ENCODE measurements at places on chromosomes 11 and 22.

DNA sequence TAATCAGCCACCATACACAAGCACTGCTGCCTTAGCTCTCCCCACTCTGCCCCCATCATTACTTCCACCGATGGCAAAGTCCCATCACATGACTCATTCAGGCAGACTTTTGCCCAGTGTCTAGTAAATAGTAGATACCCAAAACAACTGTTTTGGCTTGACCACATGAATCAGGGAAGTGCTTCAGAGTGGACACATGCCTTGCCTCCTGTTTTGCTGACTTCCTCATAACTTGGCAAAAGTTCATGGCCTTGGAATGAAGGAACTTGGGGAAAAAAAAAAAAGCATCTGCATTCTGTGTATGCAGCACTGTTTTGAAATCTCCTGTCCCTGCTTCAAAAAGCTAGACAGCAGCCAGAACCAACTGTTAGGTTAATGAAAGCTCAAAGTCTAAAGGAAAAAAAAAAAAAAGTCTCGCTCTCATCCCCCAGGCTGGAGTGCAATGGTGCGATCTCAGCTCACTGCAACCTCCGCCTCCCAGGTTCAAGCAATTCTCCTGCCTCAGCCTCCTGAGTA lies 335.3 kb downstream of the FAM181B start:
- DNase-seq, result no peak

- DNase-seq, result peak; percentile 10
Observed at GRCh38 chr11:93648158-93648557, 13.3 kb upstream of the CEP295 start.

DNA sequence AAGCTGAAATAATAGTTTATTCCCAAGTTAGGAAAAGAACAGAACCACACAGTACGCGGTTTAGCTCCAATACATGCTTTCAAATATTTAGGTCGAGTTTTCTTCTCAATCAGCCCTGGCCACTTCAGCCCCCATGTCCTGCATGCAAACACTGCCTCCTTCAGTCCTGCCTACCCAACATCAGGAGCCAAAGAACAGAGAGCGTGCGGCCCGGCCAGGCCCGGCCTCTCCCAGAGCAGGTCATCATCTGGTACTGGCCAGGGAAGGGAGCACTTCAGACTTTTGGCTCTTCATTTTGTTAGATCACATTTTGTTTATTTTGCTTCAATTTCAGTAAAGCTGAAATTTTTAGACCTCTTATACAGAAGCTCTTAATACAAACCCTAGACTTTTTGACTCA lies 6.7 kb downstream of the BRD1 start:
- no peak for DNase-seq

GRCh38 chr22:17264321-17265052 lies 45.3 kb upstream of the ADA2 start:
- DNase-seq, result peak; percentile 45

DNA sequence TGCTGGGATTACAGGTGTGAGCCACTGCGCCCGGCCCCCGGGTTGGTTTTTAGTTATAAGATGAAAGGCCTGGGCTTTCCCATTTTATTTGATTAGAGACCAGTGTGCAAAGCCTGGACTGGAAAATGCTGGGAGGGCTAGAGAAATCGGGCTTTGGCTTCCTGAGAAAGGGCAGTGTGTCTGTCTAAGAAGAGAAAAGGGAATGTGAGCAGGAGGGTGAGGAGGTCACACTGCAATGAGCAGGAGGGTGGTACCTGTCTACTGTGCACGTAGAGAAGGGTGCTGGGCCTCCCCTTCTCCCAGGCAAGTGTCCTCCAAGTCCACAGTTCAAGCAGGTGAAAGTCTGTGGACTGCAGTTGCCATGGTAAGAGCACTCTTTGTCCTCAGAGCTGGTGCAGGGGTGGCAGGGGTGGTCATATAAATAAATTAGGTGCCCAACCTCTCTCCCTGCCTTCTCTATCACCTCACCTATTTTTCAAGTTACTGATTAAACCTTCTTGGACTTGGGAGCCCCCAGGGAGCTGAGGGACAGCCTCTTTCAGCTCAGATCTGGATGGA lies 30.8 kb downstream of the SLC5A1 start:
- no peak for DNase-seq

DNA sequence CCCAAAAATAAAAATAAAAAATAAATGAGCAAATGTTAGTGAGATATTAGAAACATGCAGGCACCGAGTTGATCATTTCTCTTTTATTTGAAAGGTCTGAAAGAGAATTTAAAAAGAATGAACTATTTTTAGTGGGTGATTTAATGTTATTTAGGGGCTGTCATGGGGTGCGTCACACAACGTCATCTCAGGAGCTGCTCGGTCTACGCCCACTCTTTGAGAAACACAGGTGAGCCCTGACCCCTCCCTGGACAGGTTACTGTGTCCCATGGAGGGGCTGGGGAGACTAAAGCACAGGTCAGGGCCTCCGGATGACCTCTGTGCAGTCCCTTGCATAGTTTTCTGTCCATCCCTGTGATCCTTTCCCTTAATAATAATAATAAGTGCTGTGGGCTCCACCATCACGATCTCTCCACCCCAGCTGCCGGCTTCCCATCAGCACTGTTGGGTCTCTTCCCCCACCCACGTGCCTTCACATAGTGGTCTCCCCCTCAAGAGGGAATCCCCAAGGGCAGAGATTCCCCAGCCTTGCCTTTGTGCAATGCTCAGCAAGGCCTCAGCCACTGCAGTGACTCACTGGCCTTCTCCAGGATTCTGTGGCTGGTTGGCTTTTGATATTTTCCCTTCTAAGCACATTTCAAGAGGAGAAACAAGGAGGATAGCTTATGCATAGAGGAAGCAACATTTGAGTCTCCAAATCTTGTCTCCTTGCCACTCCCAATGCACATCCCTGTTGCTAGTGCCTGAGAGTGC lies 159.9 kb downstream of the TTC17 start:
- DNase-seq, result no peak

- DNase-seq, result no peak
Observed at GRCh38 chr22:28604966-28605761, 74.5 kb downstream of the TTC28 start.

- no peak for DNase-seq
Observed at GRCh38 chr22:46911346-46911745, 148.9 kb downstream of the TBC1D22A start.
